ENCODE measurements at places on chromosomes 6 and 20.
A peak's percentile ranks its signal among the peaks of the same experiment; 100 is the strongest.

DNA sequence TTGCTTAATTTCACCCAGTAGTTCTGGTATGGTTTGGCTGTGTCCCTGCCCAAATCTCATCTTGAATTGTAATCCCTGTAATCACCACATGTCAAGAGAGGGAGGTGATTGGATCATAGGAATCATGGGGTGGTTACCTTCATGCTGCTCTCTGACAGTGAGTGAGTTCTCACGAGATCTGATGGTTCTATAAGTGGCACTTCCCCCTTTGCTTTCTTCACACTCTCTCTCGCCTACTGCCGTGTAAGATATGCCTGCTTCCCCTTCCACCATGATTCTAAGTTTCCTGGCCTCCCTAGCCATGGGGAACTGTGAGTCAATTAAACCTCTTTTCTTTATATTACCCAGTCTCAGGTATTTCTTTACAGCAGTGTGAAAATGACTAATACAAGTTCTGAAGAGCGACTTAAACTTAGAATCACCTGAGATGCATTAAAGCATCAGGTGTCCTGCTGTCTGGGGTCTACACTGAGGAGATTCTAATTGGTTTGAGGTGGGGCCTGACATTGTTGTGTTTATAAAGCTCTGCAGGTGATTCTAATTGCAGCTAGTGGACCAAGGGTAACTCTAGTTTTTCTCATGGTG, 82.1 kb upstream of the DTNBP1 start:
- no peak for DNase-seq

- DNase-seq: no peak
Measured at GRCh38 chr20:15842872-15843271, 730.4 kb downstream of the KIF16B start.

GRCh38 chr20:6533761-6534479, 233.6 kb upstream of the BMP2 start:
- DNase-seq: no peak

DNA sequence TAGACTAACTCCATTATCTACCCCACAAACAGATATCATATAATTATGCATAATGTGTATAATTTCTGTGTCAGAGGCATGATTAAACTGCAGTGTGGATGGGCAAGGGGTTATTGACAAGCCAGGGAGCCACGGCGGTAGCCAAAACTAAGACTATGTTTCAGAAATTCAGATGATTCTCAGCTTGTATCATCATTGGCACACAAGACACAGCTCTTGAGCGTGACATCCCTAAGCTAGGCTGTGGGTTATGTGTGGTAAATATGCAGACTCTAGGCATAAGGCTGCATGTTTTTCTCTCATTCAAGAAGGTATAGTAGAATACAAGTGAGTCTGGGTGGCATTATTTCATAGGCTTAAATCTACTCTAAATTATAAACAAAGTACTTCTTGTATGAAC, 154.3 kb downstream of the KLHL32 start:
- DNase-seq: no peak

DNA sequence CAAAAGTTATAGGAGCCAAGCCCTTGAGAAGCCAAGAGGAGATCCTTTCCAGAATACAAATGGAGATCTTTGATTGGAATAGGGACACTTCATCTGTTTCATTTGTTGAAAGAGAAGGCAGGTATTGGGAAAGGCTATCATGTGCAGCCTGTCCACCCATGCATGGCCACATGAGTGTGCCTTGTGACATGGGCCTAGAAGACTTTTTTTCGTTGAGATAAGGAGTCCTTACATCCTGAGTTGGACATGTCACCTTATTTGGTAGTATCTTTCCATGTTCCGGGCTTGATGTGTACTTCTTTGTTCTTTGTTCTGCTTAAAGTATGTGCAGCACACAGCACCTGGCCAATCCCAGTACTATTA, 42.1 kb upstream of the SYNCRIP start:
- no peak for DNase-seq

DNA sequence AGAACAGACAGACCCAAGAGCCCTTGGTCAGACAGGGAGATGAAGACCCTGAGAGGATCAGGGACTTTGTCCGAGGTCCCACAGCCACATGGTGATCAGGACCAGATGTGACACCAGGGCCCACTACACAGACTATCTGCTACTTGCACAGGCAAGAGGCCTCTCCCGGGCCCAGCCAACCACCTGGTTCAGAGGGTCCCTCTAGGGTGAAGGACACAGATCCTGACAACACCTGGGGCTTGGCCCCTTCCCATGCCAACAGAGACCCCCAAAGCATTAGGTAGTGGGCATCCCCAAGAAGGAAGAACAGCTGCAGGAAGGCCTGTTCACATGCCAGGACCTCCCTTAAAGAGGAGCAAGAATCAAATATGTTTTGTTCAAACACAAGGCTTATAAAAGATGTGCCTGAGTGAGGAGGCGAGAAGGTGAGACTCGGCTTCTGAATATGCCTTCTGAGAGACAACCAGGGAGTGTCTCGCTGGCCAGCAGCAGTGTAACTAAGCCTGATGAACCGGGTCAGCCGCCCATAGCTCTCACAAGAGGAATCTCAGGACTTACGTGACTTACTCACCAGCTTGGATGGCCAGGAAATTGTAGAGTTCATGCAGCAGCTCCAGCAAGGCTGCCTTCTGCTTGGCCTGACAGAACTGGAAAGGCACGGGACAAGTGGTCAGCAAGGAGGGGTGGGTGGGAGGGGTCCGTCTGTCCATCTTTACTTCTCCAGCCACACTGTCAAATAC, 5.0 kb downstream of the LEMD2 start:
- no peak for DNase-seq

GRCh38 chr6:143465546-143465945, 14.9 kb downstream of the PEX3 start:
- DNase-seq: no peak

DNA sequence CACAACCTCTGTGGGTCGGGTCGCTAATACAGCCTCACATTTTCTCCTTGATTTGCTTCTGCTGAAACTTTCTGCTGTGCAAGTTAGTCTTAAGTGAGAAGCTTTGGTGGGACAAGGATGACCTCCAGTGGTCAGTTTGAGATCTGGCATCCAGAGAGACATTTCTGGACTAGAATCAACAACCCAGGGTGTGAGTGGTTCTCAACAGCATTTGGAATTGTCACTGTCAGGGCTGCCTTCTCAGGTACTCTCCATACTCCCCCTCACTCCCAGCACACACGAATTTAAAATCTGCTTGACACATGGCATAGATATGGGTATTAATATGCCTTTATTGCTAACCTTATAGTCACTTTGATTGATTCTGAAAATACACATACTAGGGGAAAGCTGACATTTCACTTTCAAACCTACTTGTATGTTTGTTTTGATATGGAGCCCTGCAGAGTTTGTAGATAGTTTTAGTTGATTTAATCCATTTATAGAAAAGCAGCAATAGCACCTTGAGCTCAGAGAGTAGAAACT, 13.2 kb downstream of the OTOR start:
- peak; percentile 49 for DNase-seq

- DNase-seq: no peak
Measured at GRCh38 chr20:54622333-54623295, 147.2 kb downstream of the DOK5 start.

GRCh38 chr20:62441987-62442539, 14.7 kb upstream of the RBBP8NL start:
- DNase-seq: no peak

- no peak for DNase-seq
Measured at GRCh38 chr6:158789115-158789917, 29.9 kb downstream of the EZR start.

DNA sequence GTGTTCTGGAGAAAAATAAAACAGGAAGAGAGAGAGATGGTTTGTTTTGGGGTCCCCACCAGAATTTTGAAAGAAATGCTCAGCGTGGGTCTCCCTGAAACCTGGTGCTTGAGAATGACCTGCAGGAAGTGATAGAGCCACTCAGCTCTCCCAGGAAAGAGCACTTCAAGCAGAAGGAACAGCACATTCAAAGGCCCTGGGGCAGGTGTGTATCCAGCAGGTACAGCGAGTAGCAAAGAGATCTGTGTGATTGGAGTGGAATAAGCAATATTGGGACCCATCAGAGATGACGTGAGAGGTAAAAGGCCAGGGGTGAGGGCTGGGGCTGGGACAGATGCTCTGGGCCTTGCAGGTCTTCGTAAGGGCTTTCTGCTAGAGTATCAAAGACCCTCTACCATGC, 89.5 kb upstream of the CCDC167 start:
- DNase-seq: no peak

DNA sequence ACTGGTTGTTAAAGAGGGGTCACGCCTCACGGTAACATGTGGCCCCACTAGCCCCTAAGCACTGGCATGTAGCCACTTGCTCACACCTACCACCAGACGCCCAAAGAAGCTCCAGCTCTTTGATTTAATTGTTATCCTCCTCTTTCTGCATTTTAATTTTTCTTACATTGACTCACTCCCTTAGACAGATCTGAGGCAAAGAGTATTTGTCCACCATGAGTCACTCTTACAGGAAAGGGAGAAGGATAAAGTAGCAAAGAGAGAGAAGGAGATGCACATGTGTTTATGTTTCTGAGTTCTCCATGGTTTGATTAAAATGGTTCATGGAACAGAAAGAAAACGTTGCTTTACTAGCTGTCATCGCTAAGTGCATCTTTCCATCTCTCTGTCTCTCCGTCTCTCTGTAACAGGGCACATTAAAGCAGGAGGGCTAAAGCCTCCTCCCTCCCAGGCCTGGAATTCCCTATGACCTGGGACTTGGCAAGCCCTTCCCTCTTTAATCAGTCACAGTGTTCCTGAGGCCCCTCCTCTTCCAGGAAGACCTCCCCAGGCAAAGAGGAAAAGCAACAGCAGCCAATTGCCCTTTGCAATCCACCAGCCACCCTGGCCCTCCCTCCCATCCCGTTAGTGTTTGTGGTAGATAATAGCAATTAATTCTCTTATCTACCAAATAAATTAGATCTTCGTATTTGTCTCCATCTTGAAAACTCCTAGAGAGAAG, 112.8 kb upstream of the TSHZ2 start:
- no peak for DNase-seq

- DNase-seq: no peak
Measured at GRCh38 chr6:139355172-139355571, 19.3 kb downstream of the CITED2 start.

All from NCI-H510A (cell line).